ENCODE measurements at places on chromosomes 1 and 21. TPM values are rescaled to one million over a fixed set of nuclear protein-coding genes. Genes with fewer than 3 reads are reported as not detected.

DNA sequence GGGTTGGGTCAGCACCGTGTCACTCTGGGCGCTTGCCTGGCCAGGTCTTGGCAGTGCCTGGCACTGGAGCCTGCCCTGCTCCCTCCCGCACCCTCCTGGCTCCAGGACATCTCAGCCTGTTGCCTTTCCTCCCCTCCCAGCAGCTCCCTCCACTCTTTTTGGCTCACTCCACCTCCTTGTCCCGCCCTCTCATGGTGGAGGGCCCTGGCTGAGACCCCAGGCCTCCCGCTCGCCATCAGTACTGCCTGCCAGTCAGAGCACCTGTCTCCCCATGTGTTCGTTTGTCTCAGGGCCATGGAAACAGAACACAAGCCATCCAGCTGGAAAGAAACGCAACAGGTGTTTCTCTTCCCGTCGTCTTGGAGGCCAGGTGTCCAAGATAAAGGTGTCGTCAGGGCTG, 61.0 kb downstream of the B3GALT5 start:
- H3K4me1 ChIP-seq: peaks cover 11% of the 10 kb centered on the region
- H3K27me3 ChIP-seq: peaks cover 10% of the 10 kb centered on the region
- DNase-seq: no peak
- H3K27ac ChIP-seq: no peak overlapping the region
- no peak overlapping the region for H3K4me3 ChIP-seq

GRCh38 chr21:25577424-25578055, 29.7 kb downstream of the MRPL39 start:
- DNase-seq: no peak
- peaks cover 7% of the 10 kb centered on the region for H3K4me1 ChIP-seq
- H3K27me3 ChIP-seq: no peaks in the 10 kb centered on the region
- no peak overlapping the region for H3K27ac ChIP-seq
- H3K36me3 ChIP-seq: no peaks in the 10 kb centered on the region

DNA sequence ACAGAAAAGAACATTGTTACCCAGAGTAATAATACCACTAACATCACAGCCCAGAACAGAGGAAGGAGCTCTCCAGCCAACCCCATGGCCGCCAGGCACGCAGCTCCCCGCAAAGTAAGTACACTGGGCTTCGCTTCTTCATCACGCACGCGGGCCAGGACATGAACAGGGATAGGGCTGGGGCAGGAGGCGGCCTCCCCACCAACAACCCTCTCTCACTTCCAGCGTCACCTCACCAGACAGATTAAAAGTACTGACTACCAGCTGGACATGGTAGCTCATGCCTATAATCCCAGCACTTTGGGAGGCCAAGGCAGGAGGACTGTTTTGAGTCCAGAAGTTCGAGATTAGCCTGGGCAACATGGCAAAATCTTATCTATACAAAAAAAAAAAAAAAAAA, 78.3 kb downstream of the NPHP4 start:
- no peaks in the 10 kb centered on the region for H3K4me1 ChIP-seq
- no peaks in the 10 kb centered on the region for H3K27me3 ChIP-seq
- DNase-seq: no peak

DNA sequence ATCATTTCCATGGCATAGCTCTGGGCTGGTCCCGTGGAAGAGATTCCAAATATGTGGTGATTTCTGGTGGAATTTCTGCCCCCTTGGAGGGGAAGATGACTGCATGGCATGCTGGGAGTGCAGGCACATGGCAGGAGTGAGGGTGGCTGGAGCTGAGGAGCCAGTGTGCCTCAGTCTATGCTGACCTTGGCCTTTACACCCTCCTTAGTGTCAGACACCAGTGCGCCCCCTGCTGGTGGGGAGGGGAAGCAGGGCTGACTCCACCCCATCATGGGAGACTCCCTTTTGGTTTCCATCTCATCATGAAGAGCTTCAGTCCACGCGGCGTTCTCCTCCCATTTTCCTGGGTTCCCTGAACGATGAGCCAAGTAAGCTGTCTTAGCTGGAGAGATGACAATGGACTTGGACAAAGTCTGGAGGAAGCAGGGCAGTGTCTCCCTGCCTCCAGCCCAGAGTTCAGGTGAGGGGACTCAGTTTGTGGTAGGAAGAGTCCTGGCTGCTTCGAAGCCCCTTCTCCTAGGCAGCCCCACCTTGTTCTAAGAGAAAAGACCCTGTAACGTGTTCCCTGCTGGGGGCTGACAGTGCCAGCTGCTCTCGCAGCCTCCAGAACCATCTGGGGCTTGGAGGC, 10.3 kb downstream of the ALX3 start:
- DNase-seq: no peak
- peaks cover 69% of the 10 kb centered on the region for H3K36me3 ChIP-seq
- no peak overlapping the region for H3K4me3 ChIP-seq
- peaks cover 32% of the 10 kb centered on the region for H3K4me1 ChIP-seq

- H3K36me3 ChIP-seq: no peaks in the 10 kb centered on the region
- H3K4me1 ChIP-seq: peaks cover 16% of the 10 kb centered on the region
- no peak for DNase-seq
- H3K27ac ChIP-seq: no peak overlapping the region
Observed at GRCh38 chr21:26958788-26959187, 8.1 kb downstream of the ADAMTS5 start.

DNA sequence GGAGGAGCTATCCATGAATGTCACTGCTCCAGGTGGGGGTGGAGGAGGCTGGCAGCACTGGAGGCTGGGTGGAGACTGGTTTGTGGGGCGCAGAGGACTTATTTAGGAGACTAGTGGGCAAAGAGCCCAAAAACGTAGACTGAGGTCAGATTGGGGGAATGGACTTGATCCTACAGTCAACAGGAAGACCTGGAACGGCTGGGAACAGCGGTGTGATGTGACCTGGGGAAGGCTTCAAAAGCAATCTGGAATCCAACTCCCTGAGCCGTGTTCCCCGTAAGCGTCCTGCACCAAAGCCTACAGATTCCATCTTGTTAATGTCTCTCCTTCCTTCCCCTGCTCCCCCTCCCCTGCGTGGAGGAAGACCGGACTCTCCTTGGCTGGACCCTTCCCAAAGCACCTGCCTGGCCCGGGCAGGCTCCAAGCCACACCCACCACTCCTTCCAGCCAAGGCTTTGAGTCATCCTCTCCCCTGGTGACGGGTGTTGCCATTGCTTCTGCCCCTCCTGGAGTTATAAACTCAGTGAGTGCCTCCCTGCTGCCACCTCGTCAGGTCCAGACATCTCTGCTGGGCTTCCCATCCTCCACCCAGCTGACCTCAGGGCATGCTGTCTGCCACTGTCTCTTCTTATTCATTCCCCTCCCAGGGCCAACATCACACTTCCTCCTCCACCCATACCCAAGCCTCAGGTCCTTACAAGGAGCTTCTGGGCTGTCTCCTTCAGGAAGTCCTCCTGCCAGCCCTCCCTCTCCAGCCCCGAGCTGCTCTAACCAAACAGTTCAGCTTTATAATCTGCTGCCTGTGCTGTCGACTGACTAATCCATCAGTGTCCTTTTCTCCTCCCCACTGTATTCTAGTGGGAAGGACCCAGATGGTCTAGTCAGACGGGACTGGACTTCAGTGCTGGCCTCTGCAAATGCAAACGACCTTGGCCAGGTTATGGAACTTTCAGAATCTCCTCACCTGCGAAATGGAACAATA, 1.6 kb upstream of the CLSTN1 start:
- peaks cover 66% of the 10 kb centered on the region for H3K4me1 ChIP-seq
- H3K27me3 ChIP-seq: no peaks in the 10 kb centered on the region

DNA sequence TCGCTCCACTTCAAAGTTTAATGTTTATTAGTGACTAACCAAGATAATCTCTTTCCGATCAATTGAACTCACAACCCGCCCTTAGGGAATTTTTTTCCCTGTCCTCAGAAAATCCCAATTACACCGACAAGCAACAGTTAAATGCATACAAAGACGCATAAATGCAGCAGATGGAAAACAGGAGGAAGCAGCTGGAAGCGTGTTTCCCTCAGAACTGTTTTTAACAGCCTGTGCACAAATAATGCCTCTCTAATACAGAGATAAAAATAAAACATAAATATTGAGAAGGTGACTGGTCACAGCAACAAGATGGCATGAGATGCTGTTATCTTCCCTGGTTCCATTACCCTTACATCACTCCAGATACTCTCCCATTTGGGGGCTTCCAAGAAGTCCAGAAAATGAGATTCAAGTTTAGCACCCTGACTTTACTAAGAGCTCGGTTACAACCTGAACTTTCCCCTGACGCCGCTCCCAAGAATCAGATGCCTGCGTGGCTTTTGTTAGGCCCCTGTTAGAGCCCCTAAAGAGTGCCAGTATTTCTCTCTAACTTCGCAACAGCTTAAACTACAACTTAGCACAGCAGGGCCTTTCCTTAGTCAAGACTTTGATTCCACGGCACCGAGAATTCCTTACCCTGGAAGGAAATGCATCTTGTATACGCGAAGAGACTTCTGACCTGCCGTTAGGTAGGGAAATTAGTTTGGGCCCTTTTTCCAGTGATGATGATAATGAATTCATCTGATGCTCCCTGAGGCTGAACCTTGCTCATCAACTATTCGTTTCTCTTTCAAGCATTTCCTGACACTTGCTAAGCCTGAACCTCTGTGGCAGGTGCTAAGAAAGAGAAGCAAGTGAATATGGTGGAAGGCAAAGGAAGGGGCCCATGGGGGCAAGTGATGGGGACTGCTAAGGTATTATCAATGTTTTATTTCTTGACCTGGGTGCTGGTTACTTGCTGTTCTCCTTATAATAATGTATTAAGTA, 137.7 kb upstream of the SMYD2 start:
- DNase-seq: no peak
- no peak overlapping the region for H3K4me3 ChIP-seq
- H3K27me3 ChIP-seq: no peaks in the 10 kb centered on the region
- H3K4me1 ChIP-seq: no peaks in the 10 kb centered on the region
- no peak overlapping the region for H3K27ac ChIP-seq

DNA sequence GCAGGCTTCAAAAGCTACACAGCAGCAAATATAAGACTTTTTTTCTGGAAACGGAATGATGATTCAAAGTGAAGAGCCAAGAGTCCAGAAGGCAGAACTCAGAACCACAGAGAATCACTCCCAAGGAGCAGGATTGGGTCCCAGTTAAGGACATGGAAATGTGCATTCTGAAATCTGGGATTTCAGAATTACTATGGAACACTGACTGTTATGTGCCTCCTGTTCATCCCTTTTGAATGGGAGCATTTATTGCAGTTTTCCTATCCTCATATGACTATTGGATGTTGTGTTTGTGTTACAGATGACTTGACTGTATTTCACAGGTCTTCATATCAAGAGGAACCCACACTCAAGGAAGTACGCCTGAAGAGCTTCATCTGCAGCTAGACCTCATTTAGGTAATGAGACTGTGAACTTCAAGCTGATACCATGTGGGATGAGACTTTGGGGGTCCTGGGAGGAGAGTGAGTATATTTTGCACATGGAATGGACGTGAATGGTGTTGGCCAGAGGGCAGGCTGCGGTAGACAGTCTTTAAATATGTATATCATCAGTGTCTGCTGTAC, 17.1 kb upstream of the CAP1 start:
- DNase-seq: no peak
- no peak overlapping the region for H3K4me3 ChIP-seq
- no peaks in the 10 kb centered on the region for H3K4me1 ChIP-seq
- no peaks in the 10 kb centered on the region for H3K36me3 ChIP-seq

DNA sequence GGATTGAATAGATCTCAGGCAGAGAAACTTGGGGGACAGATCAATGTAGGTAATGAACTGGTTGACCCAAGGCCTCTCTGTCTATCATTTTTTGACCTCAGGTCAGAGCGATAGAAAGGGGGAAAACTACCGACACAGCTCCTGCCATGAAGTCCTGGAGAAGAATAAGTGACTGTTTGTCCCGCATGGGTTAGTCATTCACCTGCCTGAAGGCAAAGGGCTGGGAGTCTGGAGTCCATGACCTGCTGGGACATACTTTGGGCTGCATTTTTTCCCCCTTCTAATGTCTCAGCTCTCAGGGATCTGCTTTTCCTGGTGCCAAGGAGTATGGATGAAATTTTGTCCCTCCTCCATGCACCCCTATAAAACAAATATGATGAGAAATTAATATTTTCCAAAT, 1.6 kb upstream of the ROR1 start:
- DNase-seq: no peak
- H3K4me1 ChIP-seq: peaks cover 31% of the 10 kb centered on the region
- peaks cover 50% of the 10 kb centered on the region for H3K27me3 ChIP-seq
- H3K27ac ChIP-seq: no peak overlapping the region

- DNase-seq: no peak
- H3K36me3 ChIP-seq: no peaks in the 10 kb centered on the region
Observed at GRCh38 chr1:15248216-15248615, 1.2 kb downstream of the FHAD1 start.

DNA sequence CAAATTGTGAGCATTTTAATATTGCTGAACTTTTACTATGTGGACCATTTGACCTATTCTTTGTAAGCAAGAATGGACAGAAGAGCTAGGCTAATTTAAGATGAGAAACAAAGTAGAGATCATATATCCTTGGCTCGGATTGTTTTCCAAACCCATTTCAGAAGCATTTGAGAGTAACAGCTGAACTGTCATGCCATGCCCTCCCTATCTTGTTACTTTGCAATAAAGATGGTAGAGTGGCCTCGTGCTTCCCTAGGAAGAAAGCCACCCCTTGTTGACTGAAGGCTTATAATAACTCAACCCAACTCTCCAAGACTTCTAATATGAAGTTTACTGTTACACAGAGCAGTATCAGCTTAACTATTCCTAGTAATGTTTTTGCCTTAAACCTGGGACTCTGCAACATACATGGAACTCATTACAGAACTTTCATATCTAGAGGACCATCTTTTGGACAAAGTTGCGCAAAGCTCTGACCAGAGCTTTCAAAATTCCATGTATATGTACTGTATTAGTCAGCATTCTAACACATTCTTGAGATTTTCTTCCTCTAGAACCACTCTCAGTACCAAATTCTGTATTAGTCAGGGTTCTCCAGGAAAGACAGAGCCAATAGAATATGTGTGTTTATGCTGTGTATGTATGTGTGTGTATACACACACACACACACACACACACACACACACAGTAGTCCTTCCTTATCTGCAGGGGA, 68.7 kb downstream of the ADAMTS1 start:
- no peaks in the 10 kb centered on the region for H3K4me1 ChIP-seq
- no peak overlapping the region for H3K27ac ChIP-seq
- H3K36me3 ChIP-seq: no peaks in the 10 kb centered on the region

GRCh38 chr1:158563853-158564252, 6.5 kb downstream of the OR6P1 start:
- H3K27ac ChIP-seq: no peak overlapping the region
- H3K27me3 ChIP-seq: no peaks in the 10 kb centered on the region
- no peaks in the 10 kb centered on the region for H3K4me1 ChIP-seq

SYNC gene
- 2.9 TPM for total RNA-seq

DIO1 gene
- total RNA-seq: not detected

DISC1 gene
- 11.4 TPM for total RNA-seq

LCE1B gene
- total RNA-seq: not detected

LIN28A gene
- not detected for total RNA-seq

RNPEP gene
- total RNA-seq: 44.6 TPM

OR14A2 gene
- not detected for total RNA-seq

PLA2G2C gene
- 0.19 TPM for total RNA-seq
